ENCODE measurements at places on chromosomes 16 and 17.

DNA sequence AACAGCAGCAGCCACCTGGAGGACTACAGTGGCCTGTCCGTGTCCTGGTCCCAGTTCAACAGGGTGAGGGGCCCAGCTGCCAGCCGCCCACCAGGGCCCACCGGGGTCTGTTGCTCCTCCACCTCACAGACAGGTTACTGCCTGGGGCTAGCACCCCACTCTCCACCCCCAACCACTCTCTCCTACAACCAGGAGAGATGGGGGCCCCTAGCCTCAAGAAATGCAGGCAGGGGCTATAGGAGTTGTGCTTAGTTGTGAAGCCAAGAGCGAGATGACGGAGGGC, 18.0 kb downstream of the STAT5A start:
- DNase-seq, result no peak

DNA sequence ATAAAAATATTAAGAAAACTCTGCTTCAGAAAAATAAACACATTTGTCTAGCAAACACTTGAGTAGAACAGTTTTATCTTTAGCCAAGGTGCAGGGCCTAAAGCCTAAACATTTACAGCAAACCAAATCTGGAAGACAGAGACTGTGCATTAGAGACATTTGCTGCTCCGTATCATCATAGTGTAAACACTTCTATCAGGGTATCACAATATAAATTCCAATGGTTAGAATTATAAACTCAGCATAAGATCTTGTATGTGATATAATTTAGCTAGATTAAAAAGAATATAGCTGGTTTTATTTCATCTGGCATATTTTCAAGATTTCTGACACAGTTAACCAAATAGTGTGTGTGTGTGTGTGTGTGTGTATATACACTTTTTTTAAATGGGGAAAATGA, 133.8 kb upstream of the NACA2 start:
- DNase-seq, result no peak

DNA sequence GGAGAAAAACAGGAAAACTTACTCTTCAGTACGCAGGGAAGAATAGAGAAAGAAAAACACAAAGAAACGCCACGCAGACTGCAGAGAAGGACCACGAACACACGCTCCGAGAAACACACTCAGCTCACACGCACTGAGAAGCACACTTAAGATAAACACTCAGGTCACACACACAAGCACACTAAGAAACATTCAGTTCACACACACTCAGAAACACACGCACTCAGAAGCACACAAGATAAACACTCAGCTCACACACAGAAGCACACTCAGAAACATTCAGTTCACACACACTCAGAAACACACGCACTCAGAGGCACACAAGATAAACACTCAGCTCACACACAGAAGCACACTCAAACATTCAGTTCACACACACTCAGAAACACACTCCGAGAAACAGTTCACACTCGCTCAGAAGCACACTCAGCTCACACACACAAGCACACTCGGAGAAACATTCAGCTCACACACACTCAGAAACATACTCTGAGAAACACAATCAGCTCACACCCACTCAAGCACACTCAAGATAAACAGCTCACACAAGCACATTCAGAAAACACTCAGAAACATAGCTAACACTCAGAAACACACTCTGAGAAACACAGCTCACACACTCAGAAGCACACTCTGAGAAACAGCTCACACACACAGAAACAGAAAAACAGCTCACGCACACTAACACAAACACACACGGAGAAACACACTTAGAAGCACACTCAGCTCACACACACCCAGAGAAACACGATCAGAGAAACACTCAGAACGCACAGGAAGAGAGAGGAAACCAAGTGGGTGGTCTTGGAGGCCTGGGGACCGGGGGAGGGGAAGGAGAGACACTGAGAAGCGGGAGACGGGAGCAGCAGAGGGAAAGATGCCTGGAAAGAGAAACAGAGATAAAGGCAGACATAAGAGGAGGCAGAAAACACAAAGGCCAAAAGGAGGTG, 908 bp downstream of the TMEM98 start:
- no peak for DNase-seq

- DNase-seq, result peak; percentile 60
Measured at GRCh38 chr17:77281122-77281903, 140.5 kb downstream of the SEC14L1 start.

GRCh38 chr16:29900888-29901606, 759 bp downstream of the ASPHD1 start:
- no peak for DNase-seq

- DNase-seq, result no peak
Measured at GRCh38 chr16:28259091-28259780, 33.1 kb upstream of the SBK1 start.

DNA sequence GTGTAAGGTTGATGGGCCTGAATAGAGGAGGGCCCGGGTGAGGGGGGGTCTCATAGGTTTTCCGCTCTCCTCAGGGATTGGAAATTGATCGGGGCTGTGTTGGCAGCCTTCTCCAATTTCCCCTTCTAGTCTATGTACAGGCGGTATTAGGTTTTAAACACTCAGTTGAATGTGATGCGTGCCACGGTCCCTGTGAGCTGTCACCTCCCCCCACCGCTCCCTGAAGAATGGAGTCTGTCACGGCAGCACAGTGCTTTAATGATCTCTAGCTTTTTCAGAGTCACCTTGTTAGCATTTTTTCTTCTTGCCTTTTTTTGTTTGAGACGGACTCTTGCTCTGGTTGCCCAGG, 800 bp downstream of the COX4I1 start:
- peak; percentile 36 for DNase-seq

- DNase-seq, result no peak
Measured at GRCh38 chr16:67342616-67343015, 16.0 kb downstream of the LRRC36 start.

DNA sequence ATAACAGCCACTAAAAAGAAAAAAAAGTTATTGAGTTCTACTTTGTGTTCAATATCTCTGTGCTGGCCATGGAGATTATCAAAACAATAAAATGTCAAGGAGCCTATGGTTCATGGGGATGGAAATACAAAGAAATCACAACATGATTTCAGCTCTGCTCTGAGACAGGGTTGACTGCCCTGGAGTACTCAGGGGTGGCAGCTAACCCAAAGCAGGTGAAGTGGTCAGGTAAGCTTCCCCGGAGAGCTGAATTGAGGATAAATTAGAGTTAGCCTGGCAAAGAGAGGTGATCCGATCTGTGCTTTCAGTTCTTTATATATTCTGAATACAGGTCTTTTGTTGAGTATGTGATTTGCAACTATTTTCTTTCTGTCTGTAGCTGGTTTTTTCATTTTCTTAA, 119.3 kb upstream of the TMEM97 start:
- DNase-seq, result no peak

- DNase-seq, result no peak
Measured at GRCh38 chr16:27450196-27450549, 48.2 kb downstream of the IL21R start.

DNA sequence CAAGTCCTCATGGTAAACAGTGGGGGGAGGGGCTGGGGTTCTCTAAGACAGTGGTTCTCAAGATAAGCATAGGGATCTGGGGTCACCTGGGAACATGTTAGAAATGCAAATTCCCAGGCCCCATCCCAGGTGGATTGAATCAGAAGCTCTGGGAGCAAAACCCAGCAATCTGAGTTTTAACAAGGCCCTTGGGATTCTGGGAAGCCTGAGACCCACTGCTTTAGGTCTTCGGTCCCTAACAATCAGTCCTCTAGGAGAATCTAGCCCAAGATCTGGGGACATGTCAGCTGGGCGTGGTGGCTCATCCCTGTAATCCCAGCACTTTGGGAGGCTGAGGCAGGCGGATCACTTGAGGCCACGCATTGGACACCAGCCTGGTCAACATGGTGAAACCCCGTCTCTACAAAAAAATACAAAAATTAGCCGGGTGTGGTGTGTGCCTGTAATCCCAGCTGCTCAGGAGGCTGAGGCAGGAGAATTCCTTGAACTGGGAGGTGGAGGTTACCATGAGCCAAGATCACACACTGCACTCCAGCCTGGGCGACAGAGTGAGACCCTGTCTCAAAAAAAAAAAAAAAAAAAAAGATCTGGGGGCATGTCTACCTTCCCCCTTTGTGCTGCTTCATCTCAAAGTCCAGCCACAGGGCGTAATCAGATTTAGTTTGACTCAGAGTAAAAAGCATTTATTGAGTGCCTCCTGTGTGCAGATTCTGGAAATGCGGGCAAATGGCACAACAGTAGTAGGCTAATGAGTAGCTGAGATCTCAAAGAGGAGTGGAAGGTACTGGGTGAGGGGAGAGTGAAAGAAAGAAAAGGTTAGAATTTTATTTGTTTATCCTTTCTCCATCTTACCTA, 8.8 kb upstream of the NR1D1 start:
- peak; percentile 17 for DNase-seq

GRCh38 chr17:9669551-9670008, 24.3 kb downstream of the USP43 start:
- DNase-seq, result no peak

DNA sequence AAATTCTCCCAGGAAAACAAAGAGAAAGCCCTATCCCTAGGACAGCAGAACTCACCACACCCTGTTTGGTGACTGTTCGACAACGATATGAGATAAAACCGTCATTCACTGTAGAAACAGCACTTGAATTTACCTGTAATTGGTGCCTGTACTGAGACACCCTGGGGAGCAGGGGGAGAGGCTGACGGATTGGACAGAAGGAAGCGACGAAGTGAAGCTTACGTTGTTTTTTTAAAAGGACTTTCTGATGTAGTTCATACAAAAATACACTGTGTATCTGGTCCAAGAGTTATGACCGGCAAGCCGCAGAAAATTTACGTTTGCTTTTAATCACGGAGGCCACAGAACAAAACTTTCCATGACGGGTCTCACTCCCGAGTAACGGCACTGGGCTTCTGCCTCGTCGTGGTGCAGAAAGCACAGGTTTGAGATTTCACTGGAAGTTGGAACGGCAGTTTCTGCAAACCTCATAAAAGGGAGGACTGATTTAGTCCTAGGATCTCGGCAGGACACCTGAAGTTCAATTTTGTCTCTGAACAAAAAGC, 9.7 kb downstream of the NXN start:
- no peak for DNase-seq

DNA sequence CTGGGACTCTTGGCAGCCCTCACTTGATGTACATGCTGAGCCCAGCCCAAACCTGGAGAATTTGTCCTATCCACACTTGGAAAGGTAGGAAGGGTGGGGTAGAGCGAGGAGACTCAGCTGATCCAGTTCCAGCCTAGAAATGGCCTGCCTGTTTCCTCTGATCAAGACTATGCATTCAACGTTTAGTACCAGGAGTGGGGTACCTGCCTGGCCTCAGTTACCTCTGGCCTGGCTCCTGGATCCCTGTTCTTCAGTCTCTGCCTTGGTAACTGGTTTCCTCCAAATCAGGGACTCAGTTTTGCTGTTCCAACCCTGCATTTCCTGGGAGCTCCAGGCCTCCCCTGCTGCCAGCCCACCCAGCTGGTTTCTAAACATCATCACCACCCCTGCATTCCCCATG, 233.5 kb downstream of the GSG1L start:
- no peak for DNase-seq

- no peak for DNase-seq
Measured at GRCh38 chr17:2867441-2868424, 71.5 kb downstream of the RAP1GAP2 start.

- no peak for DNase-seq
Measured at GRCh38 chr16:5776876-5777275, 679.3 kb upstream of the EEF2KMT start.

- DNase-seq, result no peak
Measured at GRCh38 chr17:81690066-81690465, 6.3 kb downstream of the HGS start.

GRCh38 chr16:87442581-87442966, 50.2 kb downstream of the ZCCHC14 start:
- no peak for DNase-seq

DNA sequence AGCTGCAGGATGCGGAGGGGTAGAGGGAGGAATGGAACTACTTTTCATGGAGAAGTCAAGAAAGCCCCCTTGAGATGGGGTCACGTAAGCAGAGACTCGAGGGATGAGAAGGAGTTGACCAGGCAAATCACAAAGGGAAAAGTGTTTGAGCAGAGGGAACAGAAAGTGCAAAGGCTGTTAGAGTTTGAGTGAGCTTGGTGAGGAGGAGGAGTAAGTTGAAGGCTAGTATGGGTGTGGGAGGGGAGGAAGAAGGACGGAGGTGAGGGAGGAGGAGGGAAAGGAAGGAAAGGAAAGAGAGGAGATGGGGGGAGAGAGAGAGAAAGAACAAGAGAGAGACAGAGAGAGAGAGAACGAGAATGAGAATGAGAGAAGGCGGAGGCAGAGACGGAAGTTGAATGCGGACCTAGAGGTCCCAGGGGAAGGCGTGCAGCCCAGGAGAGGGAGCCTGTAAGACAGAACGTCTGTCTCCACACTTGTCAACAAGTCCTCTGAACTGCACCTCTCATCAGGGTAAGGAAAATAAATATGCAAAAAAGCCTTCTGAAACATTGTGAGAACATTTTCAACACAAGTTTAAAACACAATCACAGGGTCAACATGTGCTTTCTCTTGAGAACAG, 279.8 kb upstream of the EEF2KMT start:
- no peak for DNase-seq

GRCh38 chr17:72725433-72726068, 366.9 kb downstream of the SLC39A11 start:
- DNase-seq, result peak; percentile 38

DNA sequence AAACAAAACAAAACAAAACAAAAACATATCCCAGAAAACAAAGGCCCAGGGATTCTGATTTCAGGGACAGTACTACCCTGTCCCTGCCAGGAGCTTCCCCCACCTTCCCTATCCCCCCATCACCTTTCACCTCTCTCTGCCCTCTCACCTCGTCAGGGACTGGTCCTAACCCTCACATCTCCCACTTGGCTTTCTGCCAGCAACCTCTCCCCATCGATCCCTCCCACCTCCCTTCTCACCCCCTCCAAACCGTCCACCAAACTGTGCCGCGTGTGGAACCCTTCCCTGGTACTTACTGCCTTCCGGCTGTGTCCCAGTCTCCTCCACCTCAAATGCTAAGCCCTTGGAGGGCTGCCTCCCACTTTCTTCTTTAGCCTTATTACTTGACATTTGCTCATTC, 36.4 kb downstream of the TMEM186 start:
- no peak for DNase-seq

GRCh38 chr16:74322301-74322710, 25.7 kb downstream of the PSMD7 start:
- DNase-seq, result no peak

DNA sequence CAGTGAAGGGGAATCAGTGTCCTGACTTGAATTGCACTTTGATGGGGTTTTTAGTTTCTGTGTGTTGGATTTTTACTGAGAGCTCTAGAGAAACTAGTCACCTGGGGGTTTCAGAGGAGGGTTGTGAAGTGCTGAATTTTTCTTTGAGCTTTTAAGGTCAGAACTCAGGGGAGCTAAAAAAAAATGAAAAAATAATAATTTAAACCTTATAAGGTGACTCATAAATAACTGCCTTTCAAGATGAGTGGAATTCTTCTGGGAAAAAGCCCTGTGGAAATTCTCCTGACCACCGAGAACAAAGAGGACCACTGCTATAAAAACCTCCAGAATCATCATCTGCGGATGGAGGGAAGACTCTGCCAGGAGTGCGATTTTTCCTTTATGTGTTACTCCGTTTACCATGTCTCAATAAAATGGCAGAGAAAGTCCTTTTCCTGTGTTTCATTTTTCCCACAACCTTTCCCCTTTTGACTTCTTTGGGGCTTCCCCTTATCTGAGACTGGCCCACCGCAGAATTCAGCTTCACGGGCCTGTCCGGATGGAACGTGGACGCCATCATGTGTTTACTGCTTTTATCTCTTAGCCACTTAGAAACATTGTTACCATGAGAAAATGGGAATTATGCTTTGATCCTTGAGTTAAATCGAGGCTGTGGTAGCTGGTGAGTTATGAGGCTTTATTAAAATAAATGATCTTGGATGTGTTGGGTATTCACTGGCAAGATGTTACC, 39.7 kb downstream of the RPTOR start:
- DNase-seq, result no peak

GRCh38 chr17:62085511-62086408, 20.7 kb upstream of the MED13 start:
- no peak for DNase-seq
